Astrocyte of the spinal cord (primary cell): ENCODE measurements at places on chromosomes 3 and 15.

GRCh38 chr15:90315278-90315982 is 36.7 kb upstream of the ZNF774 start:
- peak; percentile 52 for DNase-seq

DNA sequence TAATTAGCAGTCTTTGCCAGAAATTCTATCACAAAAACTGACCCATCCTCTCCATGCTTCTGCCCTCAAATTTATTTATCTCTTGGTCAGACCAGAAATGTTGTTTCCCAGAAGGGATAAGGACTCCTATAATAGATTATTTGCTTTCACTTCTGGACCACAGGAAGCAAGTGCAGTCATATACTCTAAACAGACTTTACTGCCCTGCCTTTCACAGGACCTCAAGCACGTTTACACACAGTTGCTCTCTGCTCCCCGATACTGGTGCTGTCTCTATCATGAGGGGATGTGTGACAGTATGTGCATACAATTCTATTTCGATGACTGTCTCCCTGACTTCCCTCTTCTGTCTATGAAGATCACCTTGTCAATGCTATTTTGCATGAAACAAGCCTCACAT is 205.5 kb upstream of the TGFBR2 start:
- DNase-seq: peak; percentile 15

DNA sequence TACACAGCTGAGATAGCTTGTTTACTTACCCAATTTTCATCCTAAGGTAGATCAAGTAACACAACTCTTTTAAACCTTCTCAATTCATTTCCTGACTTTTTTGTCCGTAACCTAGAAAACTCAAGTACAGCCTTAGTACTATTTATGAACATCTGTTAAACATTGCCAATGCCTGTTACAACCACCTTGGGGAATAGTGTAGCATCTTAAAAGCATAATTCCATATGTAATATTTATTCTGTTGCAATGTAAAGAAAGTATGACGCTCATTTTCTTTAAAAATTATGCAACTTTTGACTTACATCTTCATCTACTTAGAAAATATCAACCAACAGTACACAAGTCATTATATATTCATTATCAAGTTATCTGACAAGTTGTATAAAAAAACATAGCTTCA is 54.6 kb downstream of the SUCLG2 start:
- no peak for DNase-seq

DNA sequence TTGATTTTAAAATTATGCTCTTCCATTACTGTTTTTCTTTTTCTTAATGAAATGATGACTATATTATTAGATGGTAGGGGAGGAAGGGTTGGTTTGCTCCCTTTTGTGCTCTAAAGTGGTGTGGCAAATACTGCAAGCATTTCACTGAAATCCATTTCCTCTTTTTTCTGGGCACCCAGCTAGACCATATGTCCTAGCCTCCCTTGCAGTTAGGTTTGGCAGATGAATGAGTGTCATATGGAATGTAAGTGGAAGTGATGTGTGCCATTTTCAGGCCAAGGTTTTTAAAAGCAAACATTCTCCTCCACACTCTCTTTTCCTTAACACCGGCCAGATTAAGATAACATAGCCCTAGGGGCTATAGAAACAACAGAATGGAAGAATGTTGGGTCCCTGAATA is 363.0 kb downstream of the FGF12 start:
- DNase-seq: no peak

DNA sequence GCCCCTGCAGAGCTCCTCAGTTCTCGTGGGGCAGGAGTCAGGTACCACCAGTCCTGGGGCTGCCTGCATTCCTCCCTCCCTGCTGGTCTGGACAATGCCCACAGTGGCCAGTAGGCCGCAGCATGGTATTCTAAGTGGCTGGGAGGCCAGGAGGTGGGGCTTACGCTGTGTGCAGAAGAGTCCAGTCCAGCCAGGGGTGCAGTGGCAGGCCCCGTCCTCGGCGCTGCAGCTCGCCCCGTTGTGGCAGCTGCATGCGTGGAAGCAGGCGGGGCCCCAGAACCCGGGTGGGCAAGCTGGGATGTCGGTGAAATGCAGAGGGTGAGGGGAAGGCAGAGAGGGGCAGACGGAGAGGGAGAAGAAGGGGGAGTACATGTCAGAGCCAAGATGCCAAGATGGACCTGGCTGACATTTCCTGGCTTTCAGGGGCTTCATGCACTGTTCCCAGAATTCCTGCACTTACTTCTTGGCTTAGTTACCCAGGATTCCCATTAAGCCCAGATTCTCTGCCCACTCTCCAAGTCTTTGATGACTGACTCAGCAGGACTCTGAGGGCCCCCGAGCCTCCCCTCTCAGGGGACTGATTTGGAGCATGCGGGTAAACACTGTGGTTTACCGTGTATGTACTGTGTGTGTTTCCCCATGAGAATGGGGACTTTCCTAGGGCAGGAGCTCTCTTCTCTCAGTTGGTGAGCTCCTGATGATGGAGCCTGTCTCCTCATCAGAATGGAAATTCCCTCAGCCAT is 47.5 kb downstream of the RAB11A start:
- peak; percentile 65 for DNase-seq

DNA sequence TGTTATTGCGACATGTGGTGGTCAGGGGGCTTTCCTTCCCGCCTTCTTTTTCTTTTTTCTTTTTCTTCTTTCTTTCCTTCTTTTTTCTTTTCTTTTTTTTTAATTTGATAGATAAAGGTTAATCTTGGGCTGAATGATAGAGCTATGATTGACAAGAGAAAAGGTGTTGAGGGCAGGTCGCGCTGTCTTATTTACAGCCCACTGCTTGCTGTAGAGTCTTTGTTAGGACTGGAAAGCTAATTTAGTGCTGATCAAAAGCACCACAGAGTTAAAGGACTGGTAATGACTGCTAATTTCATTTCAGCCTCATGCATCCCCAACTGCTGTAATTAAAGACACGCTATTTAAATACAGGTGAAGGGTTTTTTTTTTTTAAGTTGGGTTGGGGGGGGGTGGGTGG is 10.6 kb upstream of the SOX2 start:
- DNase-seq: no peak

DNA sequence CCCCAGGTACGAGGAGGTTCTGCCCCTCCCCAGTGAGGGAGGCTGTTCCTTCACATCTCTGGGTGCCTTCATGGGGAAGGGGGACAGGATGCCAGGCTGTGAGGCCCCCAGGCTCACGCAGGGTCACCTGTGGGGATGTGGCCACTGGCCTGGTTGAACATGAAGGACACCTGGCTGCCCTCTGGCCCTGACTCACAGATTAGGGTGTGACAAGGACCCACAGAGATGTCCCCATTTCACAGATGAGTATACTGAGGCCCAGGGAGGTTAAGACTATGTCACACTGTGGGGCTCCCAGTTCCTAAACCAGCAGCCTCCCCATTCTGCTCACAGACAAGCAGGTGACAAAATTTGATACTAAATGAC is 42.4 kb downstream of the PCSK6 start:
- DNase-seq: no peak

- DNase-seq: peak; percentile 86
These were observed 30.7 kb downstream of the CHD2 start for GRCh38 chr15:92930776-92931175.

- no peak for DNase-seq
These were observed 200.0 kb upstream of the CBLB start for GRCh38 chr3:106068795-106069194.

GRCh38 chr3:185778094-185778493 is 46.7 kb downstream of the IGF2BP2 start:
- DNase-seq: no peak

DNA sequence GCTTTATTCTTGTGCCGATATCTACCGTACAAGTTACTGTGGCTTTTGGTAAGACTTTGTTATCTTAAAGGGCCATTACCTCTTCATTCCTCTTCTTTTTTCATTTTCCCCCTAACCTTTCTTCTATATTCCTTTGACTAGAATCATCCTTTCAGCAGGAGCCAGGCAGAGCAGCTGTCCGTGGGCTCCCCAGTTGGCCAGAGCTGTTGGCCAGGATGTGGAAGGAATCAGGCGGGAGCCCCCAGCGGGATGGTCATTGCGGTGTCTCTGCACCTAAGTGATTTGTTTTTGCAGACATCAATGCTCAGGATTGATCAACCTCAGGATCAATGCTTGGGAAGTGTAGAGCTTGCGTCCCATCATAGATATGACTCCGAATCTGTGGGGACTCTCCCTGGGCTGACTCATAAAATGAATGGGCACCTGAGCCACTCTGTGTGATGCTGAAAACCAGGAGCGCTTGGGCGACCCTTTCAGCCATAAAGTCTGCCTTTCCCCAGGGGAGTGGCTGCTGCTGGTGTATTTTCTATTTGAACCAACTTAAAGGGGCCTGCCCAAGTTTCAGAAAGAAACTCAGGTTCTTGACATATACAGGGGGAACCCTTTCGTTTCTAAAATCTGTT is 21.7 kb downstream of the APBA2 start:
- no peak for DNase-seq

- no peak for DNase-seq
These were observed 36.6 kb upstream of the CD47 start for GRCh38 chr3:108127301-108127988.

GRCh38 chr15:44735482-44736180 is 697 bp upstream of the TRIM69 start:
- no peak for DNase-seq

- peak; percentile 88 for DNase-seq
These were observed 329.8 kb upstream of the RASGRP1 start for GRCh38 chr15:38894243-38894948.

- DNase-seq: peak; percentile 24
These were observed 318.6 kb downstream of the FGF12 start for GRCh38 chr3:192408647-192409200.

DNA sequence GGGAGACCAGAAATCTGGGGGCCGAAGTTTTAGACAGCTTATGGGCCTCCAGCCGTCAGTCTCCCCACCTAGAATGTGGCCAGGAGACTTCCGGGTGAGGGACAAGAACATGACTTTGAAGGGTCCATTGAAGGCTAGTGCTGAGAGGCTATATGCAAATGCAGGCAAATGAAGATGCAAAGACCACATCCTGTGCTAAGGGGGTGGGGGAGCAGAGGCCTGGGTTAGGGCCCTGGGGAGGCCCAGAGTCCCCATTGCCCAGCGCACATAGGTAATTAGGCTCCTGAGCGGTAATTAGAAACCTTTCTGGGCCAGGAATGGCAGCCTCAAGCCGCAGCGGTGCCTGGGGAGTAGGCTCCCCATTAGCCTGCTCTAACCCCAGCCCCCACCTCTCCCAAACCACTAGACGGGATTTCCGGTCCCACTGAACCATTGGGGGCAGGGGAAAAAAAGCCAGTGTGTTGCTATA is 6.8 kb downstream of the CSK start:
- no peak for DNase-seq
